ENCODE measurements at places on chromosomes 2 and 18.

DNA sequence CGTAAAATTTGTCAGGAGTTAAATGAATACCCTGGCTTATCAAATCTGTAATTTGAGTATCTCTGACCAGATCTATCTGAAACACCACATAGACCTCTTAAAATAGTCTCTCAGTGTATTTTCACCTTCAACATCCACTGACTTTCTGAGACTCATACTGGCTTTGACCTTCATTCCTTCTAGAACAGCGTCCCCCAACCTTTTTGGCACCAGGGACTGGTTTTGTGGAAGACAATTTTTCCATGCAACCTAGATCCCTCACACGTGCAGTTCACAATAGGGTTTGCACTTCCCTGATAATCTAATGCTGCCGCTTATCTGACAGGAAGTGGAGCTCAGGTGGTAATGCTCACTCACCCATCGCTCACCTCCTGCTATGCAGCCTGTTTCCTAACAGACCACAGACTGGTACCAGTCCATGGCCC, 3.2 kb downstream of the NBAS start:
- no peak for DNase-seq

DNA sequence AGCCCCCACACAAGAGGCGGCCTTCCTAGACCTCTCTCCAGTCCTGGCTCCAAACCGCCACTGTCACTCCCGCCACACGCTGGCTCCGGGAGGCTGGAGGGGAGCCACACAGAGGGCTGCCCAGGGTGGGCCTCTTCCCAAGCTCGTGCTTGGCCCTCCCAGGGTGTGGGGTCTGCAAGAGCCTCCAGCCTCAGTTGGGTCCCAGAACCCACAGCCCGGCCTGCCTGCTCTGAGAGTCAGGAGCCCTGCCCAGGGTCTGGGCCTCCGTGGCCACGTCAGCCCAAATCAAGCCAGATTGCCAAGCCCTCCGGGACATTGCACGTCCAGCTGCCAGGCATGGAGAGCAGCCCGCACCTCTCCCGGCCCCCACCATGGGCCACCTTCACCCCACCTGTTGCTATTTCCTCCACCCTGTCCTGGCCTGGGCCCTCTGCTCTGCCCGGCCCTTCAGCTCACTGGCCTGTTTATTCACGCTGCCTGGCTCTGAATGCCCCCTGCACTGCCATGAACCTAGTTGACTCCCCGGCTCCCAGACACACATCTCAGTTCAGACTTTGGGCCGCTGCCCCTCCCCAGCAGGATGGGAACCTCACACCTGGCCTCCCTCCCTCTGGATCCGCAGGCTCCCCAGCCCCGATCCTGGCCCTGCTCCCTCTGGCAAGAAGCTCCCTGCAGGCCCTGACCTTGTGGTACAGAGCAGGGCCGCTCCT, 61.0 kb downstream of the BIN1 start:
- no peak for DNase-seq

- no peak for DNase-seq
Observed at GRCh38 chr2:80128080-80128479, 176.5 kb downstream of the LRRTM1 start.

- DNase-seq = no peak
Observed at GRCh38 chr2:127175751-127176354, 44.2 kb downstream of the CYP27C1 start.

GRCh38 chr18:6413579-6414117, 1.1 kb downstream of the L3MBTL4 start:
- DNase-seq = no peak

- no peak for DNase-seq
Observed at GRCh38 chr18:80106482-80107051, 2.5 kb upstream of the ADNP2 start.

GRCh38 chr2:1601067-1601412, 143.3 kb downstream of the PXDN start:
- no peak for DNase-seq

GRCh38 chr2:32832821-32833220, 113.9 kb upstream of the LTBP1 start:
- DNase-seq = no peak

GRCh38 chr18:8999872-9000271, 102.6 kb upstream of the NDUFV2 start:
- DNase-seq = no peak

DNA sequence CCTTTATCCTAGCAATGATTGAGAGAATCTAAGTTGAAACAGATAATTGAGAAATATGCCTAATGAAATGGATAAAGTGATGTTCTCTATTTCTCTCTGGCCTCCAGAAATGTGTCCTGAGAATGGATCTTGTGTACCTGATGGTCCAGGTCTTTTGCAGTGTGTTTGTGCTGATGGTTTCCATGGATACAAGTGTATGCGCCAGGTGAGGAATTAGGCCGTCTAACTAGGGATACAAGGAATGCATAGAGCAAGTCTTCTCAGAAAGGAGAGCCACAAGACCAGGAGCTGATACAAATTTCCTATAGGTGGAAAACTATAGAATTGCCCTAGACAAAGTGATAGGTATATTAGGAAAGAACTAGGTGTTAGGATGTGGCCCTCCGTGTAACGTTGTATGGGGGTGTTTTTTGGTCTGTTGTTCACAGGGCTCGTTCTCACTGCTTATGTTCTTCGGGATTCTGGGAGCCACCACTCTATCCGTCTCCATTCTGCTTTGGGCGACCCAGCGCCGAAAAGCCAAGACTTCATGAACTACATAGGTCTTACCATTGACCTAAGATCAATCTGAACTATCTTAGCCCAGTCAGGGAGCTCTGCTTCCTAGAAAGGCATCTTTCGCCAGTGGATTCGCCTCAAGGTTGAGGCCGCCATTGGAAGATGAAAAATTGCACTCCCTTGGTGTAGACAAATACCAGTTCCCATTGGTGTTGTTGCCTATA, 592 bp upstream of the CAD start:
- no peak for DNase-seq

- DNase-seq = no peak
Observed at GRCh38 chr2:110990440-110990839, 130.3 kb upstream of the BCL2L11 start.

DNA sequence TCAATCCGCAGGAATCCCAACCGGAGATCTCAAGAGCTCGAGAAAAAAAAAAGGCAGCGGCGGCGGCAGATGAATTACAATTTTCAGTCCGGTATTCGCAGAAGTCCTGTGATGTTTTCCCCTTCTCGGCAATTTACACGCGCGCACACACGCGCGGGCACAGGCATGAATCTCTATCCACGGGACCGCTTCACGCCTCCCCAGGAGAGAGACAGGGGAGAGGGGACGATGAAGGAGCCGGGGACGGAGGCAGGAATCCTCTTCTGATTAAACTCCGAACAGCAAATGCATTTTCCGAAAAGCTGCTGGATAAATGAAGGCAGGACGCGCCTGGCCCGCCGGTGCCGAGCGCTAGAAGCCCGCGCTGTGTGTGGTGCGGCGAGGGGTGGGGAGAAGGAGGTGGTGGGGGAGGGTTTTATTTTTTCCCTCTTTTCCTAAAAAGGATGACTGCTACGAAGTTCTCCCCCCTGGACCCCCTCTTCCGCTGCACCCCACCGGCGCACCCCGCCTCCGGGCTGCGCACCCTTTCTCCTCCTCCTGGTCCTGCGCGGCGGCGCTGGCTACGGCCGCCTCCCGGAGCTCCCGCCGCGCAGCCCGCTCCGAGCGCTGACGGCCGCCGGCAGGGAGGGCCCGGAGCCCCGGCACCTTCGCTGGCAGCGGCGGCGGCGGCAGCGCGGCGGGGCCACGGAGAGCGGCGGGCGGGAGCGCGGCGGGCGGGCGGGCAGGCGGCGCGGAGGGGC, at the start of gene BCL2:
TSS of gene BCL2 (minus strand) at position 387 of the 740 bp plus-strand sequence.
- no peak for DNase-seq

- no peak for DNase-seq
Observed at GRCh38 chr2:53423465-53423864, 344.1 kb upstream of the CHAC2 start.

DNA sequence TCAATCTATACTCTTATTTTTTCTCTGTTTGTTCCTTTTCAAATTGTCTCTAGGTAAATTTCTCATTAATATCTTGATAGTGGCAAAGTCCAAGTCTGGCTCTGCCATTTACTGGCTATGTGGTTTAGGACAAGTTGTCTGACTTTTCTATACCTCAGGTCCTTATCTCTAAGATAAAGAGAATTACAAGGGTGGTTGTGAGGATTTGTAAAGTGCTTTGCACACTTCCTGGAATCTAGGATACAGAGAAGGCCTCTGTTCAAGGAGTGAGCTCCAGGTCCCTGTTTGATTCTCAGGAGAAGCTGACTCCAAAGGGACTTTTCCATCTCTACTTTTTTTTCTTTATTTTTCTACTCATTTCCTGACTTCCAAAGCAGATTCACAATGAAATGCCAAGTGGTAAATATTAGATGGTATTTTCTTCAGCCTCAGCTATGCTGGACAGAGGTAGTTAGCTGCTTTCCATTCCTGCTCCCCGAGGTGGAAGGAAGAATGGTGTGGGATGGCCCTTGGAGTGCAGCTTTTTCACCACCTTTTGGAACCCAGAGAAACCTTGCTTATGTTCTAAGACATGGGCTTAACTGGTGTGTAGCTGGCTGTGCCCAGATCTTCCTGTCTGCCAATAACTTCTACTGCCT, 90.5 kb downstream of the GALNT1 start:
- DNase-seq = no peak

- no peak for DNase-seq
Observed at GRCh38 chr2:69765096-69765380, 23.1 kb downstream of the ANXA4 start.

- DNase-seq = no peak
Observed at GRCh38 chr2:216234106-216234505, 125.0 kb downstream of the XRCC5 start.

- no peak for DNase-seq
Observed at GRCh38 chr2:146412625-146413024, 1432.2 kb upstream of the ACVR2A start.

GRCh38 chr2:136005462-136006196, 20.2 kb upstream of the DARS1 start:
- no peak for DNase-seq

DNA sequence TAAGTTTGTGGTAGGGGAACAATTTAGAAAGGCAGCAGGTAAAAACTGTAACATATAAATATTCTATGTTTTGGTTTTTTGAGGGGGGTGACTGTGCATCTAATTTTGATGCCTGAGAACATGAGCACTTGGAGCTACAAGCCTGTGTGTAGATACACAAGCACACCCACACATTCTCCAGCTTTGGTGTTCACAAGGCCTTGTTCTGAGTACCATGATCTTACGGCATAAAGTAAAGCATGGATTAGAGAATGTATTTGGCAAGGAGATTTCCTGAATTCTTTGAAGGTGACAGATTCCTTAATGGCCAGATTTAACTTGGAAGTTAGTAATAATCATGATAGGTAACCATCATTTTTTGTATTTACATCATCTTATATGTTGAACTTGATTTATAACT, 42.7 kb downstream of the MAP3K20 start:
- no peak for DNase-seq

GRCh38 chr18:22106536-22107292, 62.7 kb upstream of the GATA6 start:
- no peak for DNase-seq

- DNase-seq = no peak
Observed at GRCh38 chr2:60505240-60505879, 48.1 kb downstream of the BCL11A start.

- DNase-seq = no peak
Observed at GRCh38 chr2:204779771-204780170, 234.5 kb downstream of the PARD3B start.

DNA sequence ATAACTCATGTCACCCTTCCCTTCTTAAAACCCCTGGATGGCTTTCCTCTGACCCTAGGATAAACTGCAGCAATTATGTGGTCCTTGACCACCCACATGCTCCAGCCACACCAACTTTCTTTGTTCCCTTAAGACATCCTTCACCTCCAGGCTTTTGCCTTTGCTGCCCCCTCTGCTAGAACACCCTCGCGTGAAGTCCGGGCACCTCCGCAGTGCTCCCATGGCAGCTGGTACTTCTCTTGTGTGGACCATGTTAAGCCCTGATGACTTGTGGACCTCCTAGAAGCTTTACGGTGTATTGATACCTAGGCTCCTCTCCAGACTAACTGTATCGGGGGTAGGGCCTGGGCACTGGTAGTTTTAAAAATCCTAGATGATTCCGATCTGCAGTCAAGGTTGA, 824 bp upstream of the ABHD1 start:
- DNase-seq = no peak

DNA sequence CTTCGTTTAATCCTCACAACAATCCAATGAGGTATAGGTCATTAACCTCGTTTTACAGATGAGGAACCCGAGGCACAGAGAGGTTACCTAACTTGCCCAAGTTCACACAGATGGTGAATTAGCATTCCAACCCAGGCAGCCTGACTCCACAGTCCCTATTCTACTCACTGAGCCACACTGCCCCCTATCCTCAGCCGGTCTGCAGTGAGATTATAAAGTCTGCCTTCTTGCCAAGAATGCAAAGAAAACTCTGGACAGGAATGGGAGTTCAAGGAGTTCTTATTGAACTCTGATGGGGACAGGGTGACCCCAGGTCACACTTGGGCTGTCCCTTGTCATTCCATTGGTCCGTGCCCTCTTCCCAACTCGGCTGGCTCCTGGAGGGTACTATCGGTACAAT, 118.1 kb upstream of the MSH6 start:
- no peak for DNase-seq

GRCh38 chr2:152826581-152827279, 108.3 kb downstream of the ARL6IP6 start:
- DNase-seq = no peak

DNA sequence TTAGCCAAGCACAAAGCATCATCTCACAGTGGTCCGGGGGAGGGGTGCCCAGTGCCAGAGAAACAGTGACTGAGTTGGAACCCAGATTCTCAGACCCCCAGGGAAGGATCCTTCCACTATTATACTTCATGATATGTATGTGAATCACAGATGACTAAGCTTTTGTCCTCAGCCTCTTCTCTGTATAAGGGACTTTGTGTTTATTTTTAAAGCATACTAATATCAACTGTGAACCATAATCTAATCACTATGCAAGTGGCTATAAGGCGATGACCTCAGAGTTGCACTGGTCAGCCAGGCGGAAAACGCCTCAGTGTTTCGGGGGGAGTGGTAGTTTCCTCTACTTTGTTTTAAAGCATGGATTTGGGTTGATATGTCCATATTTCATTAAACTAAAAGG, 160.4 kb upstream of the TMEM200C start:
- DNase-seq = no peak

DNA sequence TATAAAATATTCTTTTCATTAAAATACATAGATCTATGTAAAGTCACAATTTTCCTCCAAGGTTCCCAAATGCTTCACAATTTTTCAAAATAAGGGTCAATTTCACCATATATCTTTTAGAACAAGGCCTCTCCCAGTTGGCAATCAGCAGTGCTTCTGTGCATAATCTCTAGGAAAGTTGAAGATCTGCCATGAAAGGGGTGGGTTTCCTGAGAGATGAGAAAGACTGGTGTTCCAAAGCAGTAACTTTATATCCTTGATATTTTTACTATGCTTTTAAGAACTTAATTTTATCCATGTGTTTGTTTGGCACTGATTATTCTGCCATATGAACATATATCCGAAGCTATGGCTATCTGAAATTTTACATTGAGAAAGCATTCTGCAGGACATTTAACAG, 199.4 kb upstream of the CYP26B1 start:
- DNase-seq = no peak

GRCh38 chr2:8676191-8676920, 5.5 kb upstream of the ID2 start:
- no peak for DNase-seq
